BJ (cell line): ENCODE measurements at places on chromosomes 11 and 22. TPM values are rescaled to one million over a fixed set of nuclear protein-coding genes. Genes with fewer than 3 reads are reported as not detected.

GRCh38 chr22:47038206-47038835 is 275.9 kb downstream of the TBC1D22A start:
- DNase-seq: no peak

- no peak for DNase-seq
These were observed 21.3 kb downstream of the CELF1 start for GRCh38 chr11:47531666-47532065.

MCHR1 gene
- polyA plus RNA-seq: 0.64 and 1.1 TPM in 2 replicates

MYBPC3 gene
- polyA plus RNA-seq: not detected in 2 replicates

GUCY1A2 gene
- 0.53 and 1.2 TPM in 2 replicates for polyA plus RNA-seq

DNA sequence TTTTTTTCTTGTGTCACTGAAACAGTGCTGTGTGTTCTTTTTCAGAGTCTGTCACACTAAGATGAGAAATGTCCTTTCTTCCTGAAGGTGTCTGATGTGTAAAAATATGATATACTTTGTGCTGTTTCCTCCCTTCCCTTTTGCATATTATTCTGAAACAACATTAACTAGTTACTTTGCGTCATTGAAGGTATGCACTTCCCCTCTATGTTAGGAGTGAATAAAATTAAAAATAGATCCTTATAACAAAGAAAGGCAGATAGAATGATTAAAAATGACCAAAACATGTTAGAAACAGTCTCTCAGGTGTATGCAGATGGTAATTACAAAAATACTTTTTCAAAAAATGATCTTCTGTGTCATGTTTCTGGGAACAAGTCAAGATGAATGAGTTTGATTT is 1.6 kb upstream of the RAB30 start:
- DNase-seq: no peak

HYLS1 gene
- polyA plus RNA-seq: 4.3 and 8.4 TPM in 2 replicates

DNA sequence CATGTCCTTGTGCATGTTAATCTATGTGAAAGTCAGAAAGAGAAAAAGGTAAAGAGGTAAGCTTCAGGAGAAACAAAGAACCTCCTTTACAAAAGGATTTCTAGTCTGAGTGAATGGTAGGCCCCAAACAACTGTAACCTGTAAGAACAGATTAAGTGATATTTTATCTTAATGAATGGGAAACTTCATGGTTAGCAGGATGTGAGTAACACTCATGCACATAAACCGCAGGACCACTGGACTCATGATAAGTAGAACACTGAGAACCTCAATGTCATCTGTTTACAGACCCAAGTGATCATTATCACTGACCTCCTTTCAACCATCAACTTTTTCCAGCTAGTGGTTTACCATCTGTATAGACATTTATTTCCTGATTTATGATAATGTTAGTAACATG is 19.9 kb downstream of the OR8G5 start:
- DNase-seq: no peak

- DNase-seq: no peak
These were observed 411.9 kb downstream of the CNTN5 start for GRCh38 chr11:99432677-99433076.

SCGB2A2 gene
- polyA plus RNA-seq: not detected in 2 replicates

DNA sequence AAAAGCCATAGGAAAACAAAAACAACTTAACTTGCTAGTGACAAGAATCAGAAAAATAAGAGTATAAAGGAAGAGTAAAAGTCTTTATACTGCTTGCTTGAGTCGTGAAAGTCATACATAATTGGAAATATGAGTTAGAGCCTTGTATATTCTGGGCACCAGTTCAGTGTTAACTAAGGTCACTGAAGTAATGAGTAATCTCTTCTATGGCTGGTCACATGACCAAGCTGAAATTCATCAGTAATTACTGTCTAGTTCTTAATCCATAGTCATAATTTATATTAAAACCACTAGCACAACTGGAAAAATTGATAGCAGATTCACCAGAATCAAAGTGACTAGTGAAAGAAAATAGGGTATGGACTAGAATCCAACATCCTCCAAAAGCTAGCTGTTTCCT is 84.4 kb upstream of the SLC5A12 start:
- peak; percentile 27 for DNase-seq
